Stimulated activated CD8-positive, alpha-beta memory T cell treated with anti-CD3 and anti-CD28 coated beads, Interleukin-2, amount 100 ng/mL, for 1 hour (primary cell): ENCODE measurements at places on chromosomes 12 and 14.

- no peak for DNase-seq
These were observed 341.2 kb upstream of the DCN start for GRCh38 chr12:91523831-91524230.

DNA sequence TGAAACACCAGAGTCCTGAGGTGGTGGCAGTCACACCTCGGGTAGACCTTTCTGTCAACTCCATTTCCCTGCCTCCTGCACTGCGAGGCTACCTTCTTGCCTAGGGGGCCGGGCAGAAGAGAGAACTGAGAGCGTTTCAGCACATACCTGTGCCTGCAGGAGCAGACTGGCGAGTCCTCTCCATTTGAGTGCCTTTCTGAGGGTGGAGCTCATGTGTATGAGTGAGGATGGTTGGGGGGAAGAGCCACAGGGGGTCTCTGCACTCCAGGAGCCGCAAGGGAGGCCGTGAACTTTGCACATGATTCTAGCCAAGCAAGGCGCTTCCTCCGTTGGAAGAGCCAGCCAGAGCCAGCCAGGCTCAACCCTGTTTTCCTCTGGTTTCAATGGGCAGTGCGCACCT, 31.0 kb upstream of the CCND2 start:
- no peak for DNase-seq

DNA sequence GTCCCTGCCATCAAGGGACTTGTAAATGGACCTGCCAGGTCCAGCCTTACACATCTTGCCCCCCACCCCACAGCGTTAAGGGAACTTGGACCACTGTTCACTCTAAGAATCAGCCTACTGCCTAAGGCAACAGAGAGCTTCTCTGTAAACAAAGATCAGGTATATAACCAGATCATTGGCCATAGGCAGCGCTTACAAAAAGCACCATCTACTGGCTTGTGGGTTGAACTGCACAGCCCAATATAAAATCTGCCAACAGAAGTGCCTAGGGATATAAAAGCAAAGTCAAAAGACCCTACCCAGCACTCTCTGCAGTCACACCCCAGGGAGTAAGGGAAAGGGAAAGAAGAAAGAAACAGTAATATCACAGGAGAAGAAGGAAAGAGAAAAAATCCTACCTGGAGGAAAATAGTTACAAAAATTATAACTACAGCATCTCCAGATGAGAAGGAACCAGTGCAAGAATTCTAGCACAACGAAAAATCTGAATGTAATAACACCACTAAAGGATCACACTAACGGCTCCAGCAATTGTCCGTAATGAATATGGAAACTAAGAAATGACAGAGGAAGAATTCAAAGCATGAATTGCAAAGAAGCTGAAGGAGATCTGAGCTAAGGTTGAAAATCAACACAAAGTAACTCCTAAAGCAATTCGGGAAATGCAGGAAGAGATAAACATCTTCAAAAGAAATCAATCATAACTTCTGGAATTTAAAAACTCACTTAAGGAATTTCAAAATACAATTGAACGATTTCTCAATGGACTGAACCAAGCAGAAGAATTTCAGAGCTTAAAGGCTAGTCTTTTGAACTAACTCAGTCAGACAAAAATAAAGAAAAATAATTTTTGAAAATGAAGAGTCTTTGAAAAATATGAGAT, 95.2 kb upstream of the PCED1B start:
- no peak for DNase-seq

GRCh38 chr12:69167648-69168165, 71.7 kb upstream of the CPSF6 start:
- DNase-seq = no peak

GRCh38 chr14:105358140-105358846, 40.0 kb upstream of the TEX22 start:
- no peak for DNase-seq

DNA sequence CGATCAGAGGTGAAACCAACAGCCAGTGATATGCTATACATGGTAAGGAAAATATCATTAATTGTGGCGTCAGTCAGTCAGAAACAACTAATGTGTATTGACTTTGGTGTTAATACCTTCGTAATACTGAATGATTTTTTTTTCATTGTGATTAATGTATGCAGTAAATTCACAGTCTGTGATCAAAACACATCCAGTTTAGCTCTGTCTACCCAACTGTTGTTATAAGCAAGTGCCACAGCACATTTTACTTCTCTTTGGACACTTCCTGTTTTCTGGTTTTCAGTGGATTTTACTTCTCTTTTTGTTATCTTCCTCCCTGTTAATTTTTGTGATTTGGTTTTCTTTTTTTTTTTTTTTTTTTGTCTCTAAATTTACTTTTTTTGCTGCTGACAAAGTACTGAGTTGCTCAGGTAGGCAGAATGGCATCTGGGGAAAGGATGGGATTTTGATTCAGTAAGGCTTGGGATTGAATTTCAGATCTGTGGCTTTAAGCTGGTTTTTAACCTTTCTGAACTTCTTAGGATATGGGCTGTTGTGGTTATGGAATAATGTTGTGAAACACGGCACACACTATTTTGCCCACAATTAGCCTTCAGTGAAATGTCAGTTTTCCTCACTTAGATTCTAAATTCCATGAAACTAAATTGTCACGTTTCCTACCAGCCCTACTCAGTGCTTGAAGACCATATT, 604 bp downstream of the GLIPR1 start:
- no peak for DNase-seq

DNA sequence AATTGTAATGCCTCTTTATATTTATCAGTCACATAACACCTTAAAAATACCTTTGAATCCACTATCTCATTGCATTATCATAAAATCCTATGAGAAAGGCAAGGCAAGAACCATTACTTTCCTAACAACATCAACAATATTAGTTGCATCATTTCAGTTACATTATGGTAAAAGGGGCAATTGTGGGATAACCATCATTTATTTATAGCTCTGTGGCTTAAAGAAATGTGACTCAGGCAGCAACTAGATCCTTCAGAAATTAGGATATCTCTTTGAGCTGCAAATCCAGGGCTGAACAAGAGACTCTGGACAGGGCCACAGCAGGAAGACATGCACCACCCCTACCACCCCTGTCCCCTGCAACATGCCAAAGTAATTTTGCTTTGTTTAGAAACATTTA, 36.4 kb downstream of the EPS8 start:
- no peak for DNase-seq

GRCh38 chr14:61322799-61323290, 1.5 kb downstream of the PRKCH start:
- no peak for DNase-seq

GRCh38 chr12:13230500-13230899, 34.0 kb downstream of the EMP1 start:
- no peak for DNase-seq

GRCh38 chr12:99824900-99825542, 159.7 kb downstream of the ANKS1B start:
- DNase-seq = no peak

GRCh38 chr12:105740970-105741725, 397.6 kb downstream of the NUAK1 start:
- DNase-seq = no peak

DNA sequence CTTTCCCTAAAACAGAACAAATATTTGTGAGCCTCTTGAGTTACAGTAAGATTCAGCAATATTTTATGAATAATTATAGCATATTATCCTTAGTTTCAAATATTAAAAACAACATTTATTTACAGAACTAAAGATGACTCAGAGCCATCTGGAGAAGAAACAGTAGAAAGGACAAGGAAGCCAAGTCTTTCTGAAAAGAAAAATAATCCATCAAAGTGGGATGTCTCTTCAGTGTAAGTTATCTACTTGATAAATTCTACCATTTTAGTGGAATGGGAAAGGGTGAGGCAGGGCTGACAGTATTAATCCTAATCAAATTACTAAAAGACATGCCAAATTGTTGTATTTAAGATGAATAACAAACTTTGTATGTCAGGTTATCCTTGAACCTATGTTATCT, 88.1 kb downstream of the DNAI7 start:
- DNase-seq = no peak

DNA sequence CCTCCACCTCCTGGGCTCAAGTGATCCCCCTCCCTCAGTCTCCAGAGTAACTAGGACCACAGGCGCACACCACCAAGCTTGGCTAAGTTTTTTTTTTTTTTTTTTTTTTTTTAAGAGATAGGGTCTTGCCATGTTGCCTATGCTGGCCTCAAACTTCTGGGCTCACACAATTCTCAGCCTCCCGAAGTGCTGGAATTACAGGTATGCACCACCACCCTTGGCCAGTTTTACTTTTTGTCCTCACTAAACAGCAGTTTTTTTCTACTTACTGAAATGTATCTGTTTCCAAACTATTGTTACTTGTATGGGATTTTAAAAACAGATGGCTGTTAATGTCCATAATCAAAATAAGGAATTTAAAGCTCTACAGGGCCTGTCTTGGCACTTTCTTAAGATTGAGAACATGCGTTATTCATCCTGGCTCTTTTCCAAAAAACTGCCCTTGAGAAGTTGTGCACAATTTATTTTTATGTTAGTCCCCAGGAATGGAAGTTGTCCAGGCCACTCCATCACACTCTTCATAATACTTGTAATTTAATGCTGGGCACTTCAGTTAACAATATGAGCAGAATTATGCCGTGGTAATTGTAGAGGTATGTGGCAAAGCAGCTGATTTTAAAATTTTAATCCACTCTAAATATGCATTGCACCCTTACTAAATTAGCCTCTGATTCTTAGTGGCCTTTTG, 51.9 kb upstream of the REP15 start:
- no peak for DNase-seq

DNA sequence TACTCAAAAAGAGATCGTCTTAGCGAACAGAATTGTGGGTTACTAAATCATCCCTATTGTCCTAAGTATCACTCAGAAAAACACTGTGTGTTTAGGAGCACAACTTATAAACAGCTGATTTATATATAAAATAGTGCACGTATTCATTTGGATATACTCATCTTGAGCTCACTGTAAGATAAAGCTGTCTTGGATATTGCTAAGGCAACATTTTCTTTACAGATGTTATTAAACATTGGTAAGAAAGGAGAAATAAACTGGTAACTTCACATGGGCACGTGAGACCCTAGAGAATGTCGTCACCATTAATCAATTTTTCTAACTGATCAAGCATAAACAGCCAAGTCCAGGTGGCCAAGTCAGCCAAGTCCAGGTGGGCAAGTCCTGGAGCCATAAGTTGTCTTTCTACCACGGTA, 1.7 kb downstream of the PAWR start:
- DNase-seq = no peak

- DNase-seq = no peak
These were observed 92.0 kb upstream of the DYNC1H1 start for GRCh38 chr14:101872346-101872745.

DNA sequence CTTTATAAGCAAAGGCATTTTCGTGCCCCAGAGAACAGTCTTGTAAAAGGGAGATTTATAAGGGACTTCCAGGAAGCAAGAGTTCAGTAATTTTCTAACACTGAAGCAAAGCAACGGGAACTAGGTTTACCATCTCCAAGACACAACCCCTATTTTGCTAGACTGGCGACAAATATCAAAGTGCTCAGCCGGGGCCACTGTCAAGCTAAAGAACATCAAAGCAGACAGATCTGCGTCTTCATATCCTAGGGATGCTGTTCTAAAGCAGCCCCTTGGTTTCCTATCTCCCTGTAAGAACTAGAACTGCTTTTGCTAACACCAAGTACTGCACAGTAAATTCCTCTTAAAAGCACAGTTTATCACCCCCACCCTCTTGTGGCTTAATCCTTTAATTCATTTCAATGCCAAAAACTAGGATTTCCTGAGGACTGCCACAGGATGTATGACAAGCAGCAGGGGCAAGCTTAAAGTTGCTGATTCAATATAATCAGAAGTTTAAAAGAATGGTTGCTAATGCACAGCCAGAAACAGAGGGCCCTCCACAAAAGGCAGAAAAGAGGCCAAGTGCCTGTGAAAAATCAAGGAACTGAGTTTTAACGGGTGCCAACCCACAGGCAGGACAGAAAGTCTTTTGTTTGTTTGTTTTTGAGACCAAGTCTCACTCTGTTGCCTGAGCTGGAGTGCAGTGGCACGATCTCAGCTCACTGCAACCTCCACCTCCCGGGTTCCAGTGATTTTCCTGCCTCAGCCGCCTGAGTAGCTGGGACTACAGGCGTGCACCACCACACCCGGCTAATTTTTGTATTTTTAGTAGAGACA, 44.0 kb upstream of the ISM2 start:
- DNase-seq = no peak

- no peak for DNase-seq
These were observed 573 bp downstream of the ARL6IP4 start for GRCh38 chr12:122981036-122981471.

- DNase-seq = no peak
These were observed 97.5 kb upstream of the SINHCAF start for GRCh38 chr12:31423405-31423804.

DNA sequence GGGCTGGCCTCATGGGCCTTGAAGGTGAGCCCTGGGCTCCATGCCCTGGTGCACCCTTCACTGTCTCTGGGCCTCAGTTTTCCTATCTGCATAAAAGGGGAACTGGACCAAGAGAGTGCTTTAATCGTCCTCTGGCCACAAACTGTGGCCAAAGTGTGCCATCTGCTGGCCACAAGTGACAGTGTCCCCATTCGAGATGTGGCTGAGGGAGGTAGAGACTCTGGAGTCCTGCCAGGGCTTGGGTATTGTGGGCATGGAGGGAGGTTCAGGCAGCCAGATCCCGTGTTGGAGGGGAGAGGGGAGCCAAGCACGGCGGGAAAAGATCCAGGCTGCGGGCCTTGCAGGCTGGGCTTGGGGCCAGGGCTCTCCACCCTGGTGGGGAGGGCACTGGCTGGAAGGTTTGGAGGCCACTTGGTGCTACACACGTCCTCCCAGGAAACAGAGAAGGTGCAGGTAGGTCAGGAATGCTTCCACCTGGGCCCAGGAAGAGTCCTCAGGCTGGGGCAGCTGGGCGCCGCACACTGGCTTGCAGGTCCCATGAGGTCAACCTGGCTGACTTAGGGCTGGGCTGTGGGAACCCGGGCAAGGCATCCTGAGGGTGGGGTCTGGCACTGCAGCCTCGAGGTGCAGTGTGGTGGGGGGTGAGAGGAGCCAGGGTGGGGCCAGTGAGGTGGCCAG, 7.3 kb upstream of the KIF26A start:
- DNase-seq = no peak

- no peak for DNase-seq
These were observed 38.1 kb downstream of the LRTM2 start for GRCh38 chr12:1858456-1858855.

- no peak for DNase-seq
These were observed 36.9 kb upstream of the CDK17 start for GRCh38 chr12:96437171-96437445.

GRCh38 chr12:74791365-74791764, 253.7 kb downstream of the ATXN7L3B start:
- no peak for DNase-seq

GRCh38 chr12:25712169-25712568, 159.1 kb upstream of the LMNTD1 start:
- no peak for DNase-seq
